Activated T-helper 1 cell treated with anti-CD3 and anti-CD28 coated beads, Interleukin-2, amount 50 U/mL, for 16 hours (primary cell): ENCODE measurements at places on chromosomes 3 and 15.

DNA sequence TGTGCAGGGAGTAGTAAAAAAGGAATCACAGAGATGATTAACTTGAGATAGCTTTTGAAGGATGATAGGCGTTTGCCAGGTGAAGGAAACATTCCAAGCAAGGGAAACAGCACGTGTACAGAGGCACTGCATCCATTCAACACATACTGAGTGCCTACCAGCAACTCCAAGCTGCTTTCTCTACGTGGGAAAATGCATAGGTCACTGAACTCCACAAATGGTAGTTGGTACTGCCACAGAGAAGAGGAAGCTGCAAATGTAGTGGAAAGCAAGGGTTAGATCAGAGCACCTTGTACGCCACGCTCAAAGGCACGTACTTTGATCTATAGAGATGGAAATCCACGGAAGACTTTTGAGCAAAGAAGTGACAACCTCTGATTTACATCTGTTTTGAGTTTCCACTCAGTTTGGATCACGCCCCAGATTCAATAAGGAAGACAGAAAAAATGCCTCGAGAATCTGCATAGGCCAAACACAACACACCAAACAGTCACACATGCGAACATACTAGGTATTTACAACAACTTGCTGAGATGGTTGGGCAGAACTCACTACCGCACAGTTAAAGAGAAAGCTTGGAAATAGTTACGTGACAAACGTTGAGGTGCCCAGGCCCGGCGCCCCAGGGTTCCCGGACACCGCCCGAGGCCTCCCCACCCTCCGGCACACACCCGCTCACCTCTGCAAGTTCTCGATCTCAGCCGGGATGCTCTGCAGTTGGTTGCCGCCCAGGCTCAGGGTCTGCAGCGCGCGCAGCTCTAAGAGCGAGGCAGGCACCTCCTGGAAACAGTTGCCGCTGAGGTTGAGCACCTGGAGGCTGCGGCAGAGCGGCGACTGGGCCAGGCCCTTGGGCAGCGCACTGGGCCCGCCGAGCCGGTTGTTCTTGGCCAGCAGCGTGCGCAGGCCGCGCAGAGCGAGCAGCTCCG, 826 bp downstream of the LRRC58 start:
- DNase-seq, result peak; percentile 30

GRCh38 chr3:143676021-143676420, 172.2 kb downstream of the SLC9A9 start:
- no peak for DNase-seq

- DNase-seq, result no peak
Observed at GRCh38 chr3:148903941-148904340, 38.8 kb downstream of the CPA3 start.

DNA sequence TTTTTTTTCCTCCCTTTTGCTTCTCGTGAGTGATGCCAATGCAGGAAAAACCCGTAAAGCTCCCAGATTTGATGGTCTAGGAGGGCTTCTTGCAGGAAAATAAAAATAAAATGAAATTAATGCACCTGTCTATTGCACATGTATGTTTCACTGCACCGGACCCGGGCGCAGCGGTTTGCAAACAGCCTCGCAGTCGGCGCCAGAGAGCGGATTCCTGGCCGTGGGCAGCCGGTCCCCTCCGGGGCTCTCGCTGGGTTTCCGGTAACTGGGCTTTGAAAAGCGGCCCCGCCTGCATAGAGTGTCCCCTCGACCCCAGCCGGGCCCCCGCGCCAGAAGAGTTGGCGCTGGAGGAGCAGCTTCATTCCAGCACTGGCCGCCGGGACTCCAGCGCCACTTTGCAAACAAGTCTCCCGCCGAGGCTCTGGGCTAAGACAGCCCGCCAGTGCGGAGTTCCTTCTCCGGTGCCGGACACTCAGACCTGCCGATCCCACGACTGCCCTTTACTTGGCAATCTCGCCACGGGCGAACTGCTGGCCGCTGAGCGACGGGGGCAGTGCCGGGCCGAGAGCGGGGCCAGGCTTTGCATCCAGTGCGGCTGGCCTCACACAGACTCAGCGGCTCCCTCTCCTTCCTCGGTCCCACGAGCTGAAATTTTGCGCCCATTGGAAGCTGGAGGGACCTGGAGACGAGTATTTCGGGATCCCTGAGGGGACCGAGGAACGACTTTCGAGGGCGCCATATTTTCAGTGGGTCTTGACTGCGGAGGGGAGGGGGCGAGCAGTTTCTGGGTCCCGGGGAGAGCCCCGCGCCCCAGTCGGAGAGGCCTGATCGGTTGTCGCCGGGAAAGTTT, 225.9 kb upstream of the C2CD4B start:
- no peak for DNase-seq

DNA sequence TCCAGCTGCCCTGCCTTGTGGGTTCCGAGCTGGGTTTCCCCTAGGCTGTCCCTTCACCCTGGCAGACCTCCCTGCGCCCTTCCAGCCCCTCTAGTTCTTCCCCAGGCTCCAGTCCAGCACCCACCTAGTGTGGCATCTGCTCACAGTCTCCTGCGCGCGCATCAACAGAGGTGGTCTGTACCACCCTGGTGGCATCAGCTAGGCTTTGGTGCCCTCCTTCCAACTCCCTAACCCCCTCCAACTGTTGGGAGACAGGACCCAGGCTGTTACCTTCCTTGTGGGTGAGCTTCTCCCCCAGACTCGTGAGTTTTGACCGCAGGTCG, 8.0 kb downstream of the CALML4 start:
- DNase-seq, result no peak

DNA sequence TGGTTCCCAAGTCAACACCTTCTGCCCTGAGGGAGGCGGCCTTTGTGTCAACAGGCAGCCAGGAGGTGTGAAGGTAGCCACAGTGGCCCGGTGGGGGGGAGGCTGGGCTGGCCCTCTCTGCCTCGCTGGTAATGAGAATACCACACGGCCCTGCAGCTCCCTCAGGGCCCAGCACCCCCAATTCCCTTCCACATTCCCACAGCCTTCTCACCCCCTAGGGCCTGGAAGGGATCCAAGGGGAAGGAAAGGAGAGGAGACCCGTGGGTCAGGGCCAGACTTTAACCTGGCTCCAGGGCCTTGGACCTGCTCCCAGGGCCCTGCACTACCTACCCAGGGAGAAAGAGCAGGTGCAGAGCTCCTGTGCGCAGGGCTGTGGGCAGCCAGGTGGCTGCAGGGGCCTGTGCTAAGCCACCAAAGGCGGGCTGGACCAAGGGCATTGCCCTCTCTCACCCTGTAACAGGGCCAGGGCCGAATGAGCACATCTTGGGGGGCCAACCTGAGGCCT, 8.7 kb upstream of the MESP2 start:
- DNase-seq, result no peak

DNA sequence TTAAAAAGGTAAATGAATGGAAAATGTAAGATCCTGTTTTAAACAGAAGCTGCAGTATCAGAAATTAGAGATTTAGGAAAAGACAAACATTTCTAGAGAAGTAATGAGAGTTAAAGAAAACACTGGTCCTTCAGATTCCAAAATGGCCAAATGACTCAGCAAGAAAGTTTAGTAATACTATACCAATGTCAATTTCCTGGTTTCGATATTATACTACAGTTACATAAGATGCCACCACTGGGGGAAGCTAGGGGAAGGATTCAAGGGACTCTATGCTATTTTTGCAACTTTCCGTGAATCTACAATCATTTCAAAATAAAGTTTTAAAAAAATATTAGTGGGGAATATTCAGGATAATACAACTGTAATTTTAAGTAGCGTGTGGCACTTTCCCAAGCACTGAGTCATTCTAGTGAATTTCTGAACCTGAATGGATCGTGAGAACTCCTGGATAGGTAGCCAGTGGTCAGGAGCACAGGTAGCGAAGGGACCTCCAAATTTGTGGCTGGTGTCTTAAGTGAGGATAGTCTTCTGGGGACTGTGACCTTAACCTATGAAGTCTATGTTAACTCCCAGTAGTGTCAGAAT, 37.6 kb downstream of the TMCC1 start:
- no peak for DNase-seq

GRCh38 chr3:128548021-128548420, 55.0 kb upstream of the GATA2 start:
- DNase-seq, result no peak

DNA sequence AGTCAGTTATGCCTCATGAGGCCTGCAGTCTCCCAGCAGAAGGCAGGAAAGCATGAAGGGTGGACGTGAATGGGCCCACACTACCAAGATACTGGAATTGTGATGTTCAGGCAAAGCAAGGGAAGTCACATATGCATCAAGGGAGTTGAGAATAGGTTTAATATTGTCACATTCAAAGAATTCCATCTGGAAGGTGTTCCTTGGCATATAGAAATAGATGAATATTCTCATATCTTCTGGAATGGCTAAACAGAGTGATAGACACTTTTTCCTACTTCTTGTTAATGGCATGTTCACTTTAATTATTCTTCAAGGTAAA, 103.7 kb downstream of the CMSS1 start:
- no peak for DNase-seq

- no peak for DNase-seq
Observed at GRCh38 chr3:139441656-139442055, 34.7 kb downstream of the RBP2 start.

DNA sequence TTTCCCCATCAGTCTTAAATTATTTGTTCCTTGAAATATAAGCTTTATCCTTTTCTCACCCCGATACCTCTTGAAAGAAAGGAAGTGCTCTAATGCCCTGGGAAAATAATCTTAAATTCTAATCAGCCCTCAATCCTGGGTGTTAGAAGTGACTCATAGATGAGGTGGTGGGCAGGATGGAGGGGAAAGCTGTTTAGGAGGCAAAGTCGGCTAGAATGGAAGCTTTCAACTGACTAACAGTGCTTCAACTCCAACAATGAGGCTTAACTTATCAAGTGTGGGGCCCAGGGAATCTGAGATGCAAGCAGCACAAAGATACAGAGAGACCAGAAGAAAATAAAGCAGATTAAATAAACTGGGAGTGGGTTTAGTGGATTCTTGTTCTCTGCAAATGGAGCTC, 175.8 kb downstream of the EPHB1 start:
- no peak for DNase-seq

DNA sequence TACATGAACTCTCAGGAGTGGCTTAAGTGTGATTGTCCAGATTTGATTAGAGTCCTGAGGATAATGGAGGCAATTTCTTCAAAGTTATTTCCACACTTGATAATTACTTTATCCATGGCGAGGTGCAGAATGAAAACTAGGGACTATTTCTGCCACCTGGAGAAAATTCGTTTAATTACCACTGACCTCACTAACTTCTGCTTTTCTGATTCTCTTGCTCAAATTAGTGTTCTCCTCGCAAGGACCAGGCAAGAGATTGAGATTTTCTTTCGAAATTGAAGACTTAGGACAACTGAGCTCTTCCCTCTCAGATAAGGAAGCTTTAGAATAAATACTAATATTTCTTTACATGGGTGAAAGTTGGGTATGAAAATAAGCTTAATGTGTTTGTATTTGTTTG, 135.2 kb downstream of the RYR3 start:
- DNase-seq, result no peak

- DNase-seq, result no peak
Observed at GRCh38 chr3:63479661-63480035, 172.8 kb upstream of the SNTN start.

DNA sequence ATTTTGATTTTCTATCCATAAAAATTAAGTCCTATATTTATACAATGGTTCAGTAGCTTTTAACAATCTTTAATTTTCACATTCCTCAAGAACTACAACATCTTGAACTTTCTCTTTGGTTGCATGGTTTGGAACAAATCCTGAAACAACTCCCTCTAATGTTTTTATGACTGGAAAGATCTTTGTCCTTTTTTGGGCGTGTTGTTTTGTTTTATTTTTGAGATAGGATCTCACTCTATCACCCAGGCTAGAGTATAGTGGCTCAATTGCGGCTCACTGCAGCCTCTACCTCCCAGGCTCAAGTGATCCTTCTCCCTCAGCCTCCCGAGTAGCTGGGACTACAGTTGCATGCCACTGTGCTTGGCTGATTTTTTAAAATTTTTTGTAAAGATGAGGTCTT, 4.0 kb downstream of the STX19 start:
- DNase-seq, result no peak

DNA sequence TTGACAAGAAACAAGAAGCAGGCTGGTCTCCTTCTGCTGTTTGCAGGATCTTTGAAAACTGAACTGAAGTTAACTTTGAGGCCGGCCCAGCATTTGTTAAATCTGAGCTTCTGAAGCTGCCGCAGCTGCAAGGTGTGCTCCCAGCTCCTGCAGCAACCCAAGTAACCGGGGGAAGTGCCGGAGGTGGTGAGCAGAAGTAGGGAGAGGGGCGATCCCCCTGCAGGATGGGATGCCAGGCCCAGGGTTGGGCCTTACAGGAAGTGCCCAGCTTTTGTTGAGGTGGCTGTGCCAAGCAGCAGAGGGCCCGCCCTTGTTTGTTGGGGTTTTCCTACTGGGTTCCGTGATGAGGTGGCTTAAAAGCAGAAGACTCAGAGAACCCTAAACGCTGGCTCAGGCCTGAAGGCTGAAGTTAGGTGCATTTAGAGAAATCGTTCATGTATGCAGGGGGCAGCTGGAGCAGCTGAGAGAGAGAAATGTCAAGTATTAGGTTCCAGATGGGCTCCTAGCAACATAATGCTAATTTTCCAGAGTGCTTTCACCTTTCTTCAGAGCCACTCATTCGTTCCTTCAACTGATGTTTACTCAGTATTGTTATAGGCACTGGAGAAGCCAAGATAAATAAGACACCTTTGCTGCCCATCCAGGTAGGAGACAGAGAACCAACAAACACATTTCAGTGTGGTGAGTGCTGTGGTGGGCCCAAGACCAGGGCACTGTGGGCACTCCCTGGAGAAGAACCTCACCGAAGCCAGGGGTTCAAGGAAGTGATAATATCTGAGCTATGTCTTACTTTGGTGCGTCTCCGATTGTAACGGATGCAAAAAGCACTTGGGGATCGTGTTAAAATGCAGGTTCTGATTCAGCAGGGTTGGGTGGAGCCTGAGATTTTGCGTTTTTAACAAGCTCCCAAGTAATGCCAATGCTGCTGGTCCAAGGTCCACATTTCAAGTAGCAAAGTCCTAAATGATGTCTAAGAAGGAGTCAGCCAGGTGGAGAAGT, 42.2 kb upstream of the PLCL2 start:
- peak; percentile 52 for DNase-seq

- no peak for DNase-seq
Observed at GRCh38 chr3:128327606-128328031, 139.1 kb downstream of the DNAJB8 start.

DNA sequence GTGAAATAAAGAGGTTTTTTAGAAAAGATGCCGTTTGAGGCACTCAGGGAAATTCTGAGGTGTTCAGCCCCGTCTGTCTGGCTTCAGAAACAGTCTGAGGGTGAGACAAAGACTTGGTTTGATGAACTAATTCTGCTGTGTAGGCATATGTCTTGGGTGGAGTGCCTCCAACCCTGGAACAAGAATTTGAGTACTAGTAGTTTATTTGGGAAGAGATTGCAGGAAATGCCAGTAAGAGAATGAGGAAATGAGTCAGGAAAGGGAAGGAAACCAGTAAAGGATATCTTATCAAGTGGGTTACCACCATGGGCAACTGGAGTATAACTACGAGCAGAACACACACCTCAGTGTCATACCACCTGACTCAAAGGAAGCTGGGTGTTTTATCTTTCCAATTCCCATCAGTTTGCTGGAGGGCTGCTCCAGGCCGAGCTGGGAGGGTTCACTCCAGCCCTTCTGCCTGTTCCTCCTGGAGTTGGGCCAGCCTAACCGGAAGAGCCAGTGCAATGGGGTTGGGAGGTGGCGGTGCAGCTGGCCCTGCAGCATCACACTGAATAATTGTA, 75.3 kb downstream of the TGFBR2 start:
- no peak for DNase-seq
